ENCODE measurements at places on chromosomes 12 and 14. TPM values are rescaled to one million over a fixed set of nuclear protein-coding genes. Genes with fewer than 3 reads are reported as not detected.

- H3K27me3 ChIP-seq: no peaks in the 10 kb centered on the region
- no peaks in the 10 kb centered on the region for H3K4me1 ChIP-seq
- H3K4me3 ChIP-seq: no peak overlapping the region
- DNase-seq: no peak
- no peaks in the 10 kb centered on the region for H3K36me3 ChIP-seq
- no peak overlapping the region for H3K27ac ChIP-seq
Observed at GRCh38 chr12:21429994-21430393, 7.5 kb upstream of the PYROXD1 start.

GRCh38 chr12:126648074-126648473, 1582.8 kb downstream of the AACS start:
- no peaks in the 10 kb centered on the region for H3K36me3 ChIP-seq
- H3K4me1 ChIP-seq: no peaks in the 10 kb centered on the region
- DNase-seq: no peak
- no peak overlapping the region for H3K27ac ChIP-seq
- no peak overlapping the region for H3K4me3 ChIP-seq

DNA sequence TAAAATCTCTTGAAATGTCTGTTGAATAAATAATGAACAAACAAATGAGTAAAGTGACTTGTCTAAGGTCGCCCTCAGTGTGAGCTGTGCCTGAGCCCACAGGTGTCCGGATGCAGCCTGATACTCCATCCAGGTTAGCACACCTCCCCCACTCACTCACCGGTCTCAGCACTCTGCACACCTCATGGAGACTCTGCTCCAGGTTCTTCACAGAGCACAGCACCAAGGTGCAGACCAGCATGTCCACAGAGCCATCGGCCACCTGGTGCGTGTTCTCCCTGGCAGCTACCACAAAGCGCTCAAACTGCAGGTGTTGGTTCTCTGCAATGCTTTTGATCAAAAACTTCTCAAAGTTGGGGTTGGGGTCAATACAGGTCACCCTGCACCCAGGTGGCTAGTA, 4.1 kb upstream of the KRT7 start:
- no peak overlapping the region for H3K27ac ChIP-seq
- DNase-seq: no peak
- peaks cover 30% of the 10 kb centered on the region for H3K4me1 ChIP-seq
- H3K36me3 ChIP-seq: no peaks in the 10 kb centered on the region
- H3K27me3 ChIP-seq: no peaks in the 10 kb centered on the region

- no peak overlapping the region for H3K27ac ChIP-seq
- no peaks in the 10 kb centered on the region for H3K27me3 ChIP-seq
- H3K4me1 ChIP-seq: no peaks in the 10 kb centered on the region
- no peak for DNase-seq
Observed at GRCh38 chr14:89899917-89900663, 54.4 kb downstream of the EFCAB11 start.

Gene FZD10
- total RNA-seq: 5.2 TPM
